ENCODE measurements at places on chromosomes 4 and X.

GRCh38 chrX:155266439-155266838 lies 2.1 kb upstream of the RAB39B start:
- no peak for DNase-seq

GRCh38 chr4:77225022-77225421 lies 68.0 kb downstream of the CCNG2 start:
- DNase-seq = no peak

DNA sequence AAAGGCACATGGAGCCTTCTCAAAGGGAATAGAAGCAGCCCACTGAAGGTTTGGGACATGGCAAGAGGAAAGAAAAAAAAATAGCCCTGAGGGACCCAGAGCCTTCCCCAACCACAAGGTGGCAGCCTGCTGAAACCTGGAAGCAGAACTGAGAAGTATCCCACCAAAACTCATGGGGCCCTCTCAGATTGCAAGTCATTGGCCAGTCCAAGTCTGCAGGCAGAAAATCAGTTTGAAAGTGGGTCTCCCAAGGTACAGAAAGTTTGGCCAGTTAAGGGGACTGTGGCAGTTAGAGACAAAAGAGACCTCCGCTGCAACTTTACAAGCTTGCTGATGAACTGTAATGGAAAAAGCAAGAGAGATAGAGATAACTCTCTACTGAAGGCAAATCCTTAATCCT lies 155.8 kb downstream of the ANTXR2 start:
- DNase-seq = no peak

GRCh38 chr4:155639704-155640523 lies 26.7 kb upstream of the GUCY1A1 start:
- DNase-seq = no peak

DNA sequence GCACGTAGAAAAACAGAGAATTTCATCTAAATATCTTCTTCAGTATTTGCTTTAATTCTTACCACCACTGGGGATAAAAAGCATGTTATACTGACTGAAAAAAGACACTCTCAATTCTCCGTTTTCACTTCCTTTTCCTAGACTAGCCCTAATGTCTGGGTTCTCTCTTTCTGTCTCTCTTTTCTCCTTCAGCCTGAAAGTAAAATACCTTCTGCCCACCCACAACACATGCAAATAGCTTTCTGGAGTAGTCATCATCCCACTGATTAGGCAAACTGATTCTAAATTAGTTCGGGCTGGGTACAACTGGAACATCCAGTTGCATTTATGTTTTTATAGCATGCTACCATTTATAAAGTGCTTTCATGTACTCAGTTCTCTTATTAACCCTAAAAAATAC lies 142.4 kb upstream of the ANKRD50 start:
- DNase-seq = no peak

GRCh38 chrX:41923978-41924683 lies 777 bp upstream of the CASK start:
- DNase-seq = no peak

- DNase-seq = no peak
These were observed 233.4 kb upstream of the ANXA3 start for GRCh38 chr4:78318126-78318525.

DNA sequence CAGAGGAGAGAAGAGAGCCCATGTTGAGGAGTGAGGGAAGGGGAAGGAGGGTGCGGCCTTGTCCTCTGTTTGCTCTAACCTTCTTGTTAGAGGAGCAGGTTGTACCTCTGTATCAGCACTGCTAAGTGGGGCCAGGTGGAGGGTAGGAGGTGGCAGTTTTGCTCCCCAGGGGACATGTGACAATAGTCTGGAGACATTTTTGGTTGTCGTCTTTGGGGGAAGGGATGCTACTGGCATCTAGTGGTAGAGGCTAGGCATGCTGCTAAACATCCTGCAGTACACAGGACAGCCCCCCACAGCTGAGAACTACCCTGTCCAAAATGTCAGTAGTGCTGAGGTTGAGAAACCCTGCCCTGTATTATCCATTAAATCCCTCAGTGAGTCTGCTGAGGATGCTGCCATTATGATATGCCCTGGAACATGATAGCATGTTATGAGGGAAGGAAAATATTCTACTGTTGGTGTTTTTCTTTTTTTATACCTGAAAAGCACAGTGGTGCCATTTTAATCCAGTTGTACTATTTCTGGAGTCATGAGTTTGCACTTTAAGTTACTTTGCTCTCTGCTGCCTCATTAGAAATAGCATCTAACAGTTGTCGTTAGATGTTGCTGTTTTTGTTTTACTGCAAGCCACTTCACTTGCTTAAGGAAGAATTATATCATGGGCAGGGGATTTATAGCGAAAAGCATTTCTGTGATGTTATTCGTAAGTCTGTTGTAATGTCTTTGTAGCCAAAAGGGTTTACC lies 90.6 kb downstream of the LRP2BP start:
- DNase-seq = no peak

DNA sequence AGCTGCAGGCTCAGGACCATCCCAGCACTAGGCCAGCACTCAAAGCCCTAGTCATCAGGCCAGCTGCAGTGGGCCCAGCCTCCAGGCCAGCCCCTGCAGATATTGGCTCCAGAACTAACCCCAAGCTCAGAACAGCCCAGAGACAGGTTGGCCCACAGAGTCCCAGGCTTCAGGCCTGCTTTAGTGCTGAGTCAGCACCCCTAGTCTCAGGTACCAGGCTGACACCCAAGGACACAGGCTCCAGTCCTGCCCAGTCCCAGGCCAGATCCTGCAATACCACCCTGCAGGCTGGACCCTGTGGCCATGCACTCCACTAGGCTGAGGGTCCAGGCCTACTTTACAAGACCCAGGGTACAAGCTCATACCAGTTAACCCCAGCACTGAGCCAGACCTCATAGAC lies 234.4 kb upstream of the GPRIN3 start:
- no peak for DNase-seq

DNA sequence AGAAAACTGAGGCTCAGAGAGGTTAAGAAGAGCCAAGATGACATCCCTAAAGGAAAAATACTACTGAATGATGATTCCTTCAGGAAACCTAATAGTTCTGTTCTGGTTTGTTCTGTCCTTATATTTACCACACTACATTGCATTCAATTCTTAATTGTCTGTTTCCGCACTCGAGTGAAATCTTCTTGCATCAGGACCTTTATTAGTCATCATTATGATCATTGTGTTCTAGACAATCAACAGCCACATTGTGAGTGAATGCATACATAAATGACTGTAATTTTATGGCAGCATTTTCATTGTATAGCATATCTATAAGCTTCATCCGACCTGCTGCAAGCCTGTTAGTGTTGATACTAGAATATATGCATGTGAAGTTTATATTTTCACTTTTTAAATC lies 156.7 kb upstream of the FAM241A start:
- no peak for DNase-seq

DNA sequence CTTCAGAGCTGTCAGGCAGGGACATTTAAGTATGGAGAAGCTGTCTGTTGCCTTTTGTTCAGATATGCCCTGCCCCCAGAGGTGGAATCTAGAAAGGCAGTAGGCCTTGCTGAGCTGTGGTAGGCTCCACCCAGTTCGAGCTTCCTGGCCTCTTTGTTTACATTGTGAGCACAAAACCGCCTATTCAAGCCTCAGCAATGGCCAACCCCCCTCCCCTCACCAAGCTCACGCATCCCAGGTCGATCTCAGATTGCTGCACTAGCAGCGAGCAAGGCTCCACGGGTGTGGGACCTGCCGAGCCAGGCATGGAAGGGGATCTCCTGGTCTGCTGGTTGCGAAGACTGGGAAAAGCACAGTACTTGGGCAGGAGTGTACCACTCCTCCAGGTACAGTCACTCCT lies 59.3 kb downstream of the ZNF674 start:
- DNase-seq = no peak

- DNase-seq = no peak
These were observed 45.6 kb downstream of the TMEM154 start for GRCh38 chr4:152634110-152634760.

DNA sequence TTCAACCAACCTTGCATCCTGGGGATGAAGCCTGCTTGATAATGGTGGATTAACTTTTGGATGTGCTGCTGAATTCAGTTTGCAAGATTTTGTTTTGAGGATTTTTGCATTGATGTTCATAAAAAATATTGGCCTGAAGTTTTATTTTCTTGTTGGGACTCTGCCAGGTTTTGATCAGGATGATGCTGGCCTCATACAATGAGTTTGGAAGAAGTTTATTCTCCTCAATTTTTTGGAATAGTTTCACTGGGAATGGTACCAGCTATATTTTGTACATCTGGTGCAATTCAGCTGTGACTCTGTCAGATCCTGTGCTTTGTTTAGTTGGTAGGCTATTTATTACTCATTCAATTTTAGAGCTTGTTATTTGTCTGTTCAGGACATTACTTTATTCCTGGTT lies 340.3 kb upstream of the TRAM1L1 start:
- no peak for DNase-seq

DNA sequence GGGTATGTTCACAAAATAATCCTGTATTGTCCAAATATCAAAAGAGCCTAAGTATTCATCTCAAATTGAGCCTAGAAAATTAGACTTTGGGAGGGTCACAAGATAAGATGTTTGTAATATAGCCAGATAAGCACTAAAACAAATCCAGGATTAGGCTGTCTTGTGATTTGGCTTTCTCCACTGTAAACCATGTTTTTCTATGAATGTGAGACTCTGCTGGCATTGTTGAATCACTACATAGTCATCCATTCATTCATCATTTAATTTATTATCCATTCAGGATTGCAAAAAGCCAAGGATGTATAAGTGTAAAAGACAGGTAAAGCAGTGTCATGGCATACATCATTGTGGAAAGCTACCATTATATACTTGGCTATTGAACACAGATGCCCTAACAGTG lies 148.0 kb downstream of the GRID2 start:
- DNase-seq = no peak

- DNase-seq = no peak
These were observed 645.8 kb downstream of the STIM2 start for GRCh38 chr4:27506401-27506800.

DNA sequence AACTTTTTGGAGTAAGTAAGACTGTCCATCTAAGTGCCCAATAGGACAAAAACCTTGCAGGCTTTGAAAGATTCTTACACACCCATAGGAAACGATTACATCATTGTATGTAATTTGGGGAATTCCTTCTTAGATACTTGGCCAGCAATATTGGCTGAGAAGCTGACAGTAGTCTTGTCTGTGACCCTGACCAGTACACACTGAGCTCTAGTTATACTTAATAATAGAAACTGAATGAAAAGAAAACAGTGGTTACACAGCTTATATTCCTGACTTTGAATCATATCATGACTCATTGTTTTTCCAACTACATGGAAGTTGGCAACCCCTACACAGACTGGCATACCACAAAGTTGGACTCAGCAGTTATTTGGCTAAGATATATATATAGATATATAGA lies 7.1 kb upstream of the TLR2 start:
- DNase-seq = no peak

DNA sequence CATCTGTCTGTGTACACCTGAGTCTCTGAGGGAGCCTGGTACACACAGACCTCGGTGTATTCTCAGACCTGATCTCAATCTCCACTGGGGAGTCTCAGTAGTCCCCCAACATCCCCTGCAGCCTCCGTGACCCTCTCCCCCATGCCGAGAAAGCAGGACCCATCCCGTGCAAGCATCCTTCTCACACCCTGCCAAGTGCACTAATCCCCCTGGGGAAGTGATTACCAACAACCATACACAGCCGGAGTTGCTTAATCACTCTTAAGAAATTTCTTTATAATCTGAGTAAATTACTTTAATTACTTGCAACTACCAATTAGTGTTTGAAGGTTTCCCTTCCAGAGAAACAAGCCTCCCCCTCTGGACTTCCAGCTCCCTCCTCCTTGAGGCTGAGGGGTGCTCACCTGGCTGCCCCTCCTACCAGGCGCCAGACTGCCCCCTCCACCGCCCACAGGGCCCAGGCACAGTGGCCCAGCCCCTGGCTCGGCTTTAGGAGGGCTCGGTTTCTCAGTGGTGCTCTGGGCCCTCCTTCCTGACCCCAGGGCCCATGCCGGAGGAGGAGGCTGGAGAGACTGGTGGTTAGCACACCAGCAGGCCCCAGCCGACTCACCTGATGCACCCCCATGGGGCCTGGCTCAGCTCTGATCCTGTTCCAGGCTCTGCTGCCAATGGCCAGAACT lies 43.8 kb downstream of the PJA1 start:
- DNase-seq = no peak

- DNase-seq = no peak
These were observed 131.2 kb downstream of the HTR2C start for GRCh38 chrX:114715096-114715495.

- no peak for DNase-seq
These were observed 392.5 kb downstream of the C4orf33 start for GRCh38 chr4:129488427-129488826.

- no peak for DNase-seq
These were observed 30.9 kb downstream of the RASSF6 start for GRCh38 chr4:73589261-73589847.

- DNase-seq = no peak
These were observed 208.3 kb downstream of the ARHGAP10 start for GRCh38 chr4:147940171-147940570.

DNA sequence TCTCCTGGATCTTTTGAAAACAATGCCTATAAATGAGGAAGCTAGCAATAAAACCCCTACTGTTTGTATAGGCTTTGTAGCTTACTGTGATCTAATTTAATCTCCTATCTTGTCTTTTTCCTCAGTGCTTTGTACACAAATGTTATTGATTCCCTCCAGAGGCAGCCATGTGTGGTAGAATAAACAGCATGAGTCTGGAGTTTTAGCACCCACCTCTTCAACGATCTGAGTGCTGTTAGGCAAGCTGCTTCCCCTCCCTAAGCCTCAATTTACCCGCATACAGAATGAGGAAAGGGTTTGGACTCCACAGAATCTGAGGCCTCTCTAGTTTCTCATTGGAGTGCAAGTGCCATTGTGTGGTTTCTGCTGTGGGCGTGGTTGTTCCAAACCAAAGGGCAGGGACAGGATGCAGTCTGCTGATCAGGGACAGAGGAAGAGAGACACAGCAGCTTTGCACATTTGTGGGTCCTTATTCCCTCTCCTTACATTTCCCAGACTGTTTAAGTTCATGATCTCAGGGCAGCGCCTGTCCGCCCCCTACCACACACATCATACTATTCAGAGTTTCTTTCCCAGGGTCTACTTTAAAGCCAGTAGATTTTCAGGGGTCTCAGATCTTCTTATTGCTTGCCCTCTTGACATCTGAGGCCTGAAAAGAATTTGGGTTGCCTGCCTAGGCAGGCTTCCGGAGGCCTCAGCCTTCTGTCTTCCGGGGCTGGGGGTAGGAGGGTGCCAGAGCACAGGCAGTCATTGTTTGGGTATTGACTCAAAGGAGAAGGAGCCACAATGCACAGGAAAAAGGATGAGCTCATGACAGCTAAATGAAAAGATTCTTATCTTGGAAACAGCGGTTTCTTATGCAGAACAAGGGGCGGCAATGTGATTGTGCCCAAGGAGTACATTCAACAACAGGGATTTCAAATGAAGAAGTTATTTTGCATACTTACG lies 114.9 kb upstream of the TEX13D start:
- DNase-seq = no peak

- no peak for DNase-seq
These were observed 36.3 kb upstream of the GRPR start for GRCh38 chrX:16087076-16087475.

- DNase-seq = no peak
These were observed 154.2 kb downstream of the FHIP1A start for GRCh38 chr4:151563194-151563593.

- no peak for DNase-seq
These were observed 92.2 kb downstream of the TBL1X start for GRCh38 chrX:9557091-9557490.
